ENCODE measurements at places on chromosomes 13 and 19.

DNA sequence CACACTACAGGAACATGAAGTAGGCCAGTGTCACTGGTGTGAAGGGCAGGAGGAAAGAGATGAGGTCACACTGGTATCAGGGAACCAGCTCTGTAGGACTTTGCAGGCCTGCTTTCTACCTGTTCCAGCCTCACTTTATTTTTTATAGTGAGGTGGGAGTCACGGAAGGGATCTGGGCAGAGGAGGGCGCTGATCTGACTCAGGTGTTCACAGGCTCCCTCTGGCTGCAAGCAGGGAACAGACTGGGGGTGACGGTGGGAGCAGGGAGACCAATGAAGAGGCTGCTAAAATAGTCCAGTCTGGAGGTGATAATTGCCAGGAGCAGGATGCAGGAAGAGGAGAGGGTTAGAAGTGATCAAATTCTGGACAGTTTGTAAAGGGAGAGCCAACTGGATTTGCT lies 2.8 kb downstream of the THAP8 start:
- DNase-seq: peak; percentile 22

GRCh38 chr13:40207001-40207478 lies 459.4 kb downstream of the FOXO1 start:
- no peak for DNase-seq

GRCh38 chr13:114319441-114319913 lies 5.2 kb downstream of the CHAMP1 start:
- no peak for DNase-seq

DNA sequence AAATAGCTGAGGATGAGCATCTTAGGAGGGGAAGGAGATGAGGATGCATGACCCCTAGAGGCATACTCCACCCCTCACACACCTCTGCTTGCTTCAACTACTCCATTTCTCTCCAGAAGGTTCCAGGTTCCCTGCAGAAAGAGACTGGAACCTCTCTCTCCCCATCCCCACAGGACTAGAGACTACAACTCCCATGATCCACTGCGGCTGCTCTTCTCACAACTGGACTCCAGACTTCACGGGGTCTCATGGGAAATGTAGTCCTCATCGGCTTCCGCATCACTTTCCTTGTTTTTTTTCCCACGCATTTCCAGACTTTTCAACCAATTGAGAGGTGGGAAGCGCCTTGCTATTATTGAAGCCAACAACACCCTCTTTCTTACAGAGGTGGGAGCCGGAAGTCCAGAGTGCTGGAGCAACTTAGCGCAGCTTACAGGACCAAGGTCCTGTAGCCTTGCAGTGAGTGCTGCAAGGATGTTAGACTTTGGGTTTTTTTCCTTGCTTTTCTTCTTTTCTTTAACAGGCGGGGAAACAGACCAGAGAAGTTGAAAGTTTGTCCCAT lies 13.9 kb upstream of the CACNG6 start:
- peak; percentile 64 for DNase-seq

- no peak for DNase-seq
Measured at GRCh38 chr19:49413348-49413747, 9.9 kb downstream of the PTH2 start.

GRCh38 chr13:33316890-33317289 lies 31.3 kb upstream of the STARD13 start:
- DNase-seq: no peak

GRCh38 chr19:10706990-10707389 lies 5.8 kb downstream of the QTRT1 start:
- DNase-seq: no peak
